ENCODE measurements at places on chromosomes 11 and 22.

DNA sequence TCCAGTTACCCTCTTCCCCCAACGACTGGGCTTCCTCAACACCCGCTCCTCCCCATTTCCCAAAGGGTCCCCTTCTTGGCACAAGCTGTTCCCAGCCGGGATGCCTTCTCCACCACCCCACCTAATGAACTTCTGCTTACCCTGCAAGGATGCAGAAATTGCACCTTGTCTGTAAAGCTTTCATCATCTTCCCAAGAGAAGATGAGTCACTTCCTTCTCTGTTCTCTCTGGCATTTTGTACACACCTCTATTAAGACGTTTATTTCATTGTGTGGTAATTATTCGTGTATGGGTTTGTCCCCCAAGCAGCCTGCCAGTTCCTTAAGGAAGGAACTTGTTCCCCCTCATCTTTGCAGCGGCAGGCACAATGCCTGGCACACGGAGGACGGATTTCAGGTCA is 351.1 kb downstream of the CADM1 start:
- DNase-seq = no peak

DNA sequence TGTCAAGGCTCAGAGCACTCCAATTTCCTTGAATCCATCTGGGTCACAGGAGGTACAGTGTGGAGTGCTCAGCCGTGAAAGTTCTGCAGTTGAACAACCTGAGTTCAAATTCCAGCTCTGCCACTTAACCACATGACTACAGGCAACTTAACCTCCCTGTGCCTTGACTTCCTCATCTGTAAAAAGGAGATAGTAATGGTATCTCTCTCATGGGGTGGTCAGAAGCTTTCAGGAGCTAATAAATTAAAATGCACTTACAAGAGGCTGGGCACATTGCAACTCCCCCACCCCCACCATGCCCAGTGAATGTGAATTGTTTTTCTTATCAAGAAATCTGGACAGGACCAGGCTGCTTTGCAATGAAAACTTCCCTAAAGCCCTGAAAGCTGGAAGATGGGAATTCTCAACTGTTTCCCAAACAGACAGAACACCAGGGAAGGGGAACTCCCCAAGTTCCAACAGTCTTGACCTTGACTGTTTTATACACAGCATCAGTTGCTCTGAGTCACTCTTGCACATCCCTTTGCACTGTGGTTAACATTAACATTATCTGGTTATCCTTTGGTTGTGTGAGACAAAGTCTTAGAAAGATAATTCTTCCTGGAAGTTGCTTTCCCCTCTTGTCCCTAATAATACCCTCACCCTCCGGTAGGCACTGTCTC is 137.0 kb downstream of the SLC1A2 start:
- no peak for DNase-seq

- DNase-seq = no peak
Measured at GRCh38 chr22:23685205-23685784, 5.5 kb upstream of the RGL4 start.

GRCh38 chr11:60914633-60915247 is 782 bp downstream of the TMEM109 start:
- no peak for DNase-seq
